Fibroblast of the aortic adventitia (primary cell): ENCODE measurements at places on chromosomes 2 and 18.

GRCh38 chr2:44638649-44639048, 276.9 kb downstream of the CAMKMT start:
- DNase-seq, result no peak

DNA sequence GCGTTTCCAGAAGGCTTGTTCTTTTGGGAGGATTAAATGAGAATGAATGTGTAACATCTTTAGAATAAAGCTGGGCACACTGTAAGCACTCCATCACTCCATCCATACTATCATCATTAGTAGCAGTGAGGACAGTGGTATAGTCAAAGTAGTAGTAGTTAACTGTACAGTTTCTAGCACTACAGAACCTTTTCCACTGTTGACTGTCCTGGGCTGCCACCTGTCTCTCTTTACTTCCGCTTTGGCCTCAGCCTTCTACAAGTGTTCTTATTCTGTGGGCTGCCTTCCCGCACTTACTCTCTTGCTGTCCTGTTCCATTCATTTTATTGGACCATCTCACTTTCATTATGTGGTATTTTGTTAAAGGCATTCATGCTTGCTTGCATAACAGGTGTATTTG, 3.3 kb downstream of the SLC9A2 start:
- DNase-seq, result no peak

GRCh38 chr2:47664817-47665216, 118.1 kb upstream of the MSH6 start:
- DNase-seq, result no peak

DNA sequence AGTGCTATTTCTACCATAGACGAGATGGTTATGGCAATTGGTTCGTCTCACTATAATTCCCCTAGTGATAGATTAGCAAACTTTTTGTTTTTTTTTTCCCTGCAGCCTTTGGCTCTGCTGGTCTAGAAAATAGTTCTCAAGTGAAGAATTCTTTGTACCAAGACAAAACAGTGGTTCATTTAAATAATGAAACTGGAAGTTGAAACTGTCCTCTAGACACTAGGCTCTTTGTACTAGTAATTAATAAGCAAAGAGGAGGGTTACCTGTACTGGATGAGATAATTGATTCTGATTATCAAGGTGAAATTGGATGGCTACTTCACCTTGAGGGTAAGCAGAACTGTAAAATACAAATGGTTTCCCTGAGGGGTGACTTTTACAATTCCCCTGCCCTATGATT, 156.9 kb upstream of the DCC start:
- DNase-seq, result no peak

DNA sequence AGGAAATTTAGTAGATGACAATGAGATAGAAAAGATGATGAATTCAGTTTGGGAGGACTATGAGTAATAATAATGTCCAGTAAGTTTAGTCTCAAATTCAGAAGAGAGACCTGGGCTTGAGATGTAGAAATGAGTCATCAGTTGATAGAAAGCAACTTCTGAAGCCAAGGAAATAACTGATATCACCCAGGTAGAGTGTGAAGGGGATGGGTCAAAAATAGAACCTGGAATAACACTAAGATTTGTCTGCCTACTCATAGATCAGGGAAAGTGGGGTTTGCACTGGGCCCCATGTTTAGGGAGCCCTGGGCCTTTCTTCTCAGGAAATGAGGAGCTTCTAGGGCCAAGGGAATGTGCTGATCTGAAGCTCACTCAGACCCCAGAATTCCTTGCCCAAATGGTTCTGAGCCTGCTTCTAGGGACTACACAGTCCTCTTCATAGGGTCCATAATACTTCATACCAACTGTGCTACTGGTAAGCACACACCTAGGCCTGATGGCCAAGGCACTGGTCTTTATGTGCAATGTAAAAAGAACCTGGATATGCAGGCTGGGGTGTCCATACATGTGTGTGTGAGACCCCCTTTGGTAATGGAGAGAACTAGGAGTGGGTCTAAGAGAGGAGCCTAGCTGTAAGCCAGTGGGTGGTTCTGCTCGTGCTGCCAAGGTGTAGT, 141.2 kb downstream of the IKZF2 start:
- DNase-seq, result no peak

DNA sequence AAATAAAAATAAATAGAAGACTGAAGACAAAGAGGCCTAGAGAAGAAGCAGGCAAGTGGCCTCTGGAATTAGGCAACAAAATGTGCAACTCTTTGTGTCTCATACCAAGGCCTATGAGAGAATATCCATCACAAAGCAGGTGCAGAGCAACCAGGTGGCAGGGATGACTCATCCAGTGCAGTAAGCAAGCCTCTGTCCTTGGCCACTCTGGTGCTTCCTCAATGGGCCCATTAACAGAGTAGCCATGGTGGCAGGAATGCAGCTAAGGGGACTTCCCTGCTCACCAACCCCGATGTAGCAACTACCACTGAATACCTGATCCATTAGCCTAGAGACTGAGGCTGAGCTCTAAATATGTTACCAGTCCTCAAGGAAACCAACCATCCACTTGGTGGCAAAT, 11.0 kb upstream of the EPG5 start:
- no peak for DNase-seq
